Activated naive CD8-positive, alpha-beta T cell treated with anti-CD3 and anti-CD28 coated beads, Interleukin-2, amount 50 U/mL, for 24 hours (primary cell): ENCODE measurements at places on chromosomes 5 and 9.

DNA sequence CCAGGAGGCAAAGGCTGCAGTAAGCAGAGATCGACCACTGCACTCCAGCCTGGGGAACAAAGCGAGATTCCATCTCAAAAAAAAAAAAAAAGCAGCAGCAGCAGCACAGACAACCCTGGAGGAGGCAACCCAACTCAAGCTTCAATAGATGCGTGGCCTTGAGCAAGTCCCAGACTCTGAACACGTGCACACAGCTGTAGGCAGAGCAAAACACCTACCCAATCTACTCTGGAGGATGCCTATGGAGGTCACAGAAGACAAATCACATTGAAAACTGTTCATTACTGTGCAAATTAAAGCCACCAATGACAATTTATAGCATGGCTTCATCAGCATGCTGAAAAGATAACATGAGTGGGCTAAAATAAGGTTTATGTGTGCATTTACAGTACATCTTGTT is 7.2 kb downstream of the TLE1 start:
- no peak for DNase-seq

DNA sequence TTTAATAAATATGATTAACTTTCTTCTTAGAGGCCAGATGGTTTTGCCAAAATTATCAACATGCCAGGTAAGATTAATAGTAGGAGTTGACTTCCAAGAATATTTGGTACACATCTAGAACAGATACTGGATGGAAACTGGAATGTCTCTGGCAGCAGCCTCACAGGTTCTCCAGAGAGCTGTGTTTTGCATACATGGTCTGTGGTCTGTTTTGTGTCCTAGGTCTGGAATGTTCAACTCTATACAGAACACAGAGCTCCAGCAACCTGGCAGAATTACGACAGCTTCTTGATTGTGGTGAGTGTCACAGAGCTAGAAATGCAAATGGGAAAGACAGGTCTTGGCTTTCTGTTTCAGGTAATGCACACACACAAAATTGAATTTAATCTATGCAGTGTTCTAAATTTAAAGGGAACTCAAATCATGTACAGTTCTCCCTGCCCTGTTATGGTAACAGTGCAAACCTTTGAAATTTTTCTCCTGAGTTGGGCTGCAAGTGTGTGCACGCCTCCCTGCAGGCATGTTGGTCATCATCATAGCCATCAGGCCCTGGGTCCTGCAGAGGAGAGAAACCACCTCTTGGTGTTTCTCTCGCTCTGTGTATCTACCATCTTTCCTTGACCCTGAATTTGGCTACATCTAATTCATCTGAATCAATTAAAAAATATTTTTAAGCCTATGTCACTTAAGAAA is 58.3 kb downstream of the PIK3R1 start:
- DNase-seq, result no peak

- DNase-seq, result no peak
Observed at GRCh38 chr5:135543001-135543484, 7.3 kb upstream of the NEUROG1 start.

DNA sequence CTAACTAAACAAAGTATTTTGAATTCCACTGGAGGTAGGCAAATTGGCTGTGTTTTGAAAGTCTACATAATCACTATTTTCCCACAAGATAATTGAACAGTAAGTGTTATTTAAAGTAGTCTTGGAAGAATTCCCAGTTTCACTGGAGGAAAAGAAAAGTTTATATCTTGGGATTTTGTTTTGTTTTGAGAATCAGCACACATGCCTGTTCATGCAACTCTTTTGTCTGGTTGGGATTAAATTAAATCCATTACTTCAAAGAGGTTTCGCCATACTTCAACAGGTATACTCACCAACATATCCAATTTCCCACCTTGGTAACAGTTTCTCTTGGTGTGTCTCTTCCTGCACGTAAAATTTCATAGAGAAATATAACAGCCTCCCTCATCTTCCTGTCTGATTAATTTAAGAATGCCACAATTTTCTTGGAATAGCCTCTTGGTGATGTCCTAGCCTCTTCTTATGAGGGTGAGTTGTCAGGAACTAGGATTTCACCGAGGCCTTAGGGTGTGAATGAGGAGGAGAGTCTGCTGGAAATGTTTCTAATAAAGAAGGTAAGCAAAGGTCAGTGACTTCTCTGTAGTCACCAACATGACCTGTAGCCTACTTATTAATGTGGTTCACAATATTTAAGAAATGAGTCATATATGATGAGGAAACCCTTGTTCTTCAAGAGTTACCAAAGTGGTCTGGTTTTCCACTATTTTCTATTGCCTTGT is 48.1 kb downstream of the ITGA2 start:
- DNase-seq, result no peak

GRCh38 chr5:55777332-55777731 is 39.5 kb downstream of the DDX4 start:
- DNase-seq, result no peak

- no peak for DNase-seq
Observed at GRCh38 chr5:92332039-92332438, 948.9 kb upstream of the ARRDC3 start.

- DNase-seq, result no peak
Observed at GRCh38 chr5:38582293-38582974, 26.0 kb upstream of the LIFR start.

DNA sequence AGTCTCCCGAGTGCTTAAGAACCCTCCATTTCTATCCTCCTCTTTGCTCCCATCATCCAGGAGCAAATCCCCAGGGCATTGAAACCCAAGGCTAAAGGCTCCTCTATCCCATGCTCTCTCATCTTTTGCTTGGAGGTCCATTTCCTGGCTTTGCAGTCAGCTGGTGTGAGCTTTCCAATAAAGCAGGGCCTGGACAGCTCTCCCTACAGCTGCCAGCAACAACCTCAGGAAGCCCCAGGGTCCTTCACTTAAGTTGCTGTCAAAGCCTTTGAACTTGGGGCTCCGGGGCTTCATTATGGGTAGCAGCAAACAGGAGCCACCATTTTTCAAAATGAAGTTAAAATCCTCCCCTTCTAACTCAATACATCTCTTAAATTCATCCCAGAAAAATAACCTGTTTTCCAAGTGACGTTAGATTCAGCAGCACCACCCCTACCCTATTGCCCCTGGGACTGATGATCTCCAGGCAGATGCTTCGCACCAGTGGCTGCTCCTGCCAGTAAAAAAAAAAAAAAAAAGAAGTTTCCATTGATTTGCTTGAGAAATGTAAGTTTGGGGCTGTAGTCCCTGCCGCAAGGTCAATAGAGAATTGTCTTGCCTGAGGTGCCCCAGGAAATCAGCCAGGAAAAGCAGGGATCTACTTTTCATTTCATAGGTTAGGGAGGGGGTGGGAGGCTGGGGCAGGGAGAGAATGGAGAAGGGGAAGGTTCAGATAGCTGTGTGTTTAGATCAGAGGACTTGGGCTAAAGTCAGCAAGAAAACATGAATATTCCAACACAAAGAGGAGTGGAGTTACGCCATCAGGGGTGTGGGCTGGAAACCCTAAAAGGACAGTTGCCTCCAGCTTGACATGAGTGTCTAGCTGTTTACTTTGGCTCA is 83.8 kb upstream of the IL6ST start:
- no peak for DNase-seq
